ENCODE measurements at places on chromosomes 7 and 10. TPM values are rescaled to one million over a fixed set of nuclear protein-coding genes. Genes with fewer than 3 reads are reported as not detected.

Gene ANXA8
- total RNA-seq: 3.7 TPM

Gene UPK3BL2
- 1.6 TPM for total RNA-seq

- no peak for DNase-seq
These were observed 38.3 kb downstream of the LRRC18 start for GRCh38 chr10:48901319-48901718.

DNA sequence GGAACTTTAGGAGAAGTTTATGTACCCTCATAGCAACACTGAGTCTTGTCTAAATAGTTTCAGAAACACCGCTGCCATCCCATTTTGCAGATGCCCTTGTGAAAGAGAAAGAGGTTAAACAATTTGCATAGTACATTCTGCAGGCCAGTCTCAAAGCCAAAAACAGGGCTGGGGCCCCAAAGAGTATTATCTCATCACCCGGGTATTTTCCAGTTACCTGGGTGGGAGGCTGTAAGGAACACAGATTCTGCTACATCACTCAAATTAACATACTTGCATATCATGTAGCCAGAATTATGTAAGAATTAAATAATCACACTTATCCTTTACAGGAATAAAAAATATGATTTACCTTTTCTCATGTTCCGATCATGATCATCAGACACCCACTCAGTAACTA is 3.1 kb upstream of the FAM171A1 start:
- no peak for DNase-seq

- no peak for DNase-seq
These were observed 89.2 kb downstream of the SPAG6 start for GRCh38 chr10:22434521-22434920.

Data from GM23248 (cell line).